ENCODE measurements at places on chromosomes 2 and 18.
A peak's percentile ranks its signal among the peaks of the same experiment; 100 is the strongest.

- peak; percentile 4 for DNase-seq
Observed at GRCh38 chr18:43571078-43571689, 293.9 kb upstream of the SYT4 start.

DNA sequence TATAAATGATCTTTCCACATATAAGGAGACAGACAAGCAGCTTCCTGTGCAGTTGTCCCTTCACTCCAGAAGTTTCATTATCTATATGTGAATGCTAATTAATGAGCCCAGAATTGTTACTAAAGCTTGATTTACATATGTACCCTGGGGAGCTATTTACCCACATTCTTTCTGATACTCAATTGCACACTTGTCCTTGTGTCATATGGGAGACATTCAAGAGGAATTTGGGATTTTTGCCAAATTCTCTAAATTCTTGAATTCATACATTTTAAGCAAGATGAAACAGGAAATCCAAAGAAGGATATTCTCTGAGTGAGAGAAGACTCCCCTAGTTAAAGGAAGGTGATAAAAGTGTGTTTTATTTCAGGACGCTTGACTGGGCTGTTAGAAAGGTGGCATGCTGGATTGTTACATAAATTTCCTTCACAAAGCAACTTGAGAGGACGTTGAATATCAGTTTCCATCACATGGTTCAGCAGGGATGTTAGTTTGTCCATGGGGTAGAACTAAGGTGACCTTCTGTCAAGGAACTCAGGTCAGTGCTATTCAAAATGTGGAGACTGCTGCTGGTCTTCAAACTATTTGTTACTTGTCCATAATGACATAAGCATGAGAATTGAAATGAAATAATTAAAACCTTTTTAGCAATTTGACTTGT, 368.2 kb downstream of the IRS1 start:
- no peak for DNase-seq

DNA sequence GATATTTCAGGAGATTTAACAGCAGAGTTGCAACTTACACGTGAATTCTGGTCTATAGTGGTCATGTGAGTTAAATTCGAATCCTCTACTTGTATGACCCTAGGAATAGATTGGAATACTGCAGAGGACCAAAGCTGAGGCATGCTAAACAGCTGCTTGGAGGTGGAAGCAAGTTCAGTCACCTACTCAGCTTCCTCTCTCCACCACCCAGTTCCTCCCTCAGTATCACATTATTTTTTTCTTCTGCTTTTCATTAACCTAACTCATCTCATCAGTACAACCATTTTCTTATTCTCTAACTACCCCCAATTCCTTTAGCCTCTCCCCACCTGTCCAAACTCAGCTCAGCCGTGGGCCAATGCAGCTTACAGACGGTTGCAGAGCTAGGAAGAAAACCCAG, 385.5 kb downstream of the SETBP1 start:
- no peak for DNase-seq

DNA sequence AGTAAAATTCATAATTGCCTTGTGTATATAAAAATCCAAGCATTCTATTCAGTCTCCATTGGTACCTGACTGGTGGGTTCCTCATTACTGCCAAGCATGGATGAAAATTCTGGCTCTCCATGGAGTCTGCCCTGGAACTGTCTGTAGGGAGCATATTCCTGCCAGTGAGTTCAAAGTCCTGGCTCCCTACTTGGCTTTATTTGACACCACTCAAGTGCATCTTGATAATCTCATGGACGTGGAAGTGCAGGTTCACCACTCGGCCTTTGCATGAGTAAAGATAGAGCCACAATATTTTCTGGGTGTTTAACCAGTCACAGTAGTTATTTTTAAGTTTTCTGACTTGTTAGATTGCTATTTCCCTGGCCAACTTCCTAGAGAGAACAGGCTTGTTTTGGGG, 63.5 kb downstream of the CNTNAP5 start:
- DNase-seq: no peak

GRCh38 chr18:56172527-56172926, 465.9 kb downstream of the TXNL1 start:
- DNase-seq: no peak

GRCh38 chr2:168767258-168767657, 35.2 kb upstream of the NOSTRIN start:
- no peak for DNase-seq

DNA sequence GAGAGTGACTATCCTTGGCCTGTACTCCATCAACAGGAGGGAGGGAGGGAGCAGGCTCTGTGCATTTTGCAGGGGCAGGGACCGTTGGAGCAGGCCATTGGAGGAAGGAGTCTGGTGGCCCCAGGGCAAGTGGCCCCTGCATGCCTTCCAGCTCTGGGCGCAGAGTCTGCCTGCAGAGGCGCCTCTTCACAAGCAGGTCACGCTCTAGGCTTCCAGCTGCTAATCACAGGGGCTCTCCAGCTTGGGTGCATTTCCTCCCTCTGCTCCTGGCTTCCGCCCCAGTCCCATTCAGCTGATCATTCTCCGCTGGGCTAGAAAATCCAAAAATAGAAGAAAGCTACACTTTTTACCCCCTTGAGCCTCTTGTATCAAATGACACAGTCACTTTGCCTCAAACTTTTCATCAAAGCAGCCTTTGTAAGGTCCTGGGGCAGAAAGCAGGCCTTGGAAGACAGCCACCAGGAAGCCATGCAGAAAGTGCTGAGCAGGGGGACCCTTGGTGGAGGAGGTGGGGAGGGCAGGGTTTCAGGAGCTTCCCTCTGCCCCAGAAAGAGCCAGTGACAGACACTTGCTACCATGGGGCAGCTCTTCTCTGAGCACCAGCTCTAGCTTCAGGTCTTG, 11.3 kb downstream of the TMEM247 start:
- DNase-seq: no peak

DNA sequence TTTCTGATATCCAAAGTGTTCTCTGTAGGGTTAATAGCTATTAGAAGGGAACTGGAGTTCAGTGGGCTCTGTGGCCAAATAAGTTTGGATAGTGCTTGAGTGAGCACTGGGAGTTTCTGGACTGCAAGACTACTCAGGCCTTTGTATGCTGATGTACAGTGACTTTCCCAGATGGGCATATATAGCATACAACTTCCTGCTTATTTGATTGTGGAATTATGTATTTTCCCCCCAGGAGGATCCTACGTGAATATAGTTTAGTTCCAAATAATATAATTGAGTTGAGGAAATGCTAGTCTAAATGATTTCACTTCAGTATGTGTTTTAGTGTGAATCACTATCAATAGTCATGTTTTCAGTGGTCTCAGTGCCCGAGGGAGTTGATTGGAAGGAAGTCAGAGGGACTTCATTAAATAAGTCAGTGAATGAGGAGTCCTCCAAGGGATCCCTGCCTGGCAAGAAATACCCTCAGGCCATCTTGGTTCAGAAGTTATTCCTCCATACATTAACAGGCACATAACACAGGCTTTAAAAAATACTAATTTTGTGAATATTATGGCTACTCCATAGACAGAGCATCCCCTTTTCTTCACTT, 251.4 kb downstream of the PRKCE start:
- DNase-seq: no peak

DNA sequence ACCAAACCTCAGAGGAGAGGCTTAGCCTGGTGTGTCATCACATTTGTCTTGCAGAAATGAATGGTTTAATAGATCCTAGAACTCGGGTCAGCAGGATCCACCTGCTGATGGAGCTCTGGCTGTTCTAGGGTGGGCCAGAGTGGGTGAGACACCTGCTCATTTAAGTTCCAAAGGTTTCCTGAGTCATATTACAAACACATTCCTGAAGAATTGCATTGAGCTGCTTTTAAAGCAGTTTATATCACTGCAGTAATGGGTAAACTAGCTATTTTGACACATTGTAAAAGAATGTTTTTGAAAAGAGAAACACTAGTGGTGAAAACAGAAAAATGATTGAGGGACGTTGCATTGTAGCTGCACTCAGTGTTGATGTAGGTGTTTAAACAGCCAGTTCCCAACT, 175.3 kb upstream of the TCF4 start:
- no peak for DNase-seq

DNA sequence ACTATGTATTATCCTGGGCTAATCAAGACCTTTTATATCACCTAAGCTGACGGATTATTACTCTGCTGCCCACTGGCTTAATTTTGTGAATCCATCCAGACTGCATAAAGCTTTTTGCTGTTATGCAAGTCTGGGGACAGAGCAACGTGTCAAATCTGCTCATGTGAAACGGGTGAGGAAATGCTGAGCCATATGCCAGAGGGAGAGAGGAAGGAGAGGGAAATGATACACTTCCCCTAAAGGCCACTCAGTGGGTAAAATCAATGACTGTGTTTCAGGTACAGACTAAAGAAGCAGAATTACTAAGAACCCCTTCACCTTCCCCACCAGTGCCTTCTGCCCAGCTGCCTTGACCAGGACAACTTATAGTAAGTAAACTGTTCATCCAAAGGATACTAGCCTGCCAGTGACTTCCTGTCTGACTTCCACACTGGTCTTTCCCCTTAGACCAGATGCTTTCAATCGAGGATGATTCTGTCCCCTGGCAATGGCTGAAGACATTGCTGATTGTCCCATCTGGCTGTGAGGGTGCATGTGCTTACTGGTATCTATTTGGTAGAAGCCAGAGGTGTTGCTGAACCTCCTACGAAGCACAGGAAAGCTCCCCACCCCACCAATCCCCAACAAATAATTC, 43.0 kb downstream of the STAT1 start:
- DNase-seq: no peak

- DNase-seq: no peak
Observed at GRCh38 chr2:175834477-175834876, 167.6 kb downstream of the LNPK start.

DNA sequence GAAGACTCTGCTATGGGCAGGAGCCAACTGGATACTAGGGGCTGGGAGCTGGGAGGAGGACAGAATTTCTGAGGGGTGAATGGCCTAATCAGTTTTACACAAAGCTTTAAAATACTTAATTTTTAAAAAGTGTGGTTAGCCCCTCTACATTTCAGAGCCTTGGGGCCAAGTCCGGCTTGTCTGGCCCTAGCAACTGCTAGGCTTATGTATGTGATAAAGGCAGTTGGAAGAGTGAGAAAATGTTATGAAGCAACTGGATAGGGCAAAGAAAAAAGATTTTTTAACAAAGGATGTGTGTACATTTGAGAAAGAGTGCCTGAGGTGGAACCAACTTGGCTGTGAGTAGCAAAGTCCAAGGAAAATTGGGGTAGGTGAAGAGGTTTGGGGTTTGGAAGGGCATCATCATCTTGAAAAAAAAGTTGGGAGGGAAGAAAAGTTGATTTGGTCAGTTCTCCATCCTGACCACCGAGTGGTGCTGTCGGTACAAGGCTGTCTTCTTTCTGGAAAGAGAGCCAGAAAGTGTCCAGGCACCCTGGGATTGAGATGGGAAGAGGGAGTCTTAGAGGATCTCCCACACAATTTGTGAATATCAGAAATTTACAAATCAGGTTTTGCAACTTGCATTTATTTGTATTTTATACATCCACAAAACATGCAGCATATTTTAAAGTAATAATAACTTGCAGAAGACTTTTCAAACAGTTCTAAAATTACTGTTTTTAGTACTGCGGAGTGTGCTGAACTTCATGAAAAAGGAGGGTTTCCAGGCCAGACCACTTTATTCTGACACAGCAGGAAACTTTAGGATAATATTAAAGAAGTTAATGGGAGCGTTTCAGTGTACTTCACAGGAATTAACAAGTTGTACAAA, 10.5 kb upstream of the CDK15 start:
- no peak for DNase-seq

DNA sequence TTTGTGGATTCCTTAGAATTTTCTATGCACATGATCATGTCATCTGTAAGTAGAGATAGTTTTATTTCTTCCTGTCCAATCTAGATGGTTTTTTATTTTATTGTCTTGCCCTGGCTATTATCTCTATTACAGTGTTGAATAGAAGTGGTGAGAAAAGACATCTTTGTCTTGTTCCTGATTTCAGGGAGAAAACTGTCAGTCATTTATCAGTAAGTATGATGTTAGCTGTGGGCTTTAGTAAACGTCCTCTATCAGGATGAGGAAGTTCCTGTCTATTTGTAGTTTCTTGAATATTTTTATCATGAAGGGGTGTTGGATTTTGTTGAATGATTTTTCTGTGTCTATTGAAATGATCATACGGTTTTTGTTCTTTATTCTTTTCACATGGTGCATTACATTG, 5.3 kb downstream of the PLEKHH2 start:
- no peak for DNase-seq

DNA sequence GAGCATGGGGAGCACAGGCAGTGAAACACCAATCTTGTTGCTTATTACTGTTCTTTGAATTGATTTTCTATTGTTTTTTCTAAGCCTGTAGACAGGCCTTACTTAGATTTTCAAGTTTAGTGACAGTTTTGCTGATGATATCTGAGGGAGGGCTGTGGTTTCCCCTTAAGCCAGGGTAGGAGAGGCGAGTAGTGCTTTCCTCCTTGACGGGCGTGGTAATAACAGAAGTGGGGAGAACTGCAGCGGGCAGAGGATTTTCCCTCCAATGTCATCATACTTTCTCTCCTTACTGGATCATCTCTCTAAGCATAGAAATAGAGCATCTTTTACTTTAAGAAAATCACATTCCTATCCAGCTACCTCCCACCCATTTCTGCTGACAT, 314.4 kb downstream of the ALK start:
- DNase-seq: no peak

DNA sequence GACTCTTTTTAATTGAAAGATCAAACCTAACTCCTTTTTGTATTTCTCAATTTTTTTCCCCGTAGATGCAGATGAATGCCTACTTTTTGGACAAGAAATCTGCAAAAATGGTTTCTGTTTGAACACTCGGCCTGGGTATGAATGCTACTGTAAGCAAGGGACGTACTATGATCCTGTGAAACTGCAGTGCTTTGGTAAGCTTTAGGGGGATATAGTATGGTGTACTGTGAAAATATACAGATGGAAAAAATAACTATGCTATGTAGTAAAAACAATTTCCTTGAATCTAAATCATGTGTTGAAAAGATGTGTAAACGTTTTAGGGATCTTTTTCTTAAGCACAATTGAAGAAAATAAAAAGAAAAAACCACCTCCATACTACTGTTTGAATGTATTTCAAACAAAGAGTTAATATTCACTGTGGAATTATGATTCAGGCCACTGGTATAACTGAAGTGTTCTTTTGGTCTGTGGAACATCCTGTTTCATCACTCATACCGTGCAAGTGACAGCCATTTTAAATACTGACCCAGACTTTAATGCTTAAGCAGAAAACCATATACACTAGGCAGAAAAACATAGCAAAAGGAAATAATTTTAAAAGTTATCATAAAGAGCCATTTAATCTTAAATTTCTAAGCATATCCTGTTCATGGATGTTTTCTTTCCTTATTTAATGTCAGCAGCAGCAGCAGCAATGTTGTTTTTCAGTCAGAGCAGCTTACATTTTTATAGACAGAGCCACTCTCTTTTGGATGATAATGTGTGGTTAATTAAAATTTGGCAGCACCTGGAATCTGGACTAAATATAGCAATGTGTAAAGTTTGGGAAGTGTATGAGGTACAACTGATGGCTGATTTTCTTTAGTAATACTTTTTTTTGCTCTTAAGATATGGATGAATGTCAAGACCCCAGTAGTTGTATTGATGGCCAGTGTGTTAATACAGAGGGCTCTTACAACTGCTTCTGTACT, 112.8 kb upstream of the RASGRP3 start:
- no peak for DNase-seq

DNA sequence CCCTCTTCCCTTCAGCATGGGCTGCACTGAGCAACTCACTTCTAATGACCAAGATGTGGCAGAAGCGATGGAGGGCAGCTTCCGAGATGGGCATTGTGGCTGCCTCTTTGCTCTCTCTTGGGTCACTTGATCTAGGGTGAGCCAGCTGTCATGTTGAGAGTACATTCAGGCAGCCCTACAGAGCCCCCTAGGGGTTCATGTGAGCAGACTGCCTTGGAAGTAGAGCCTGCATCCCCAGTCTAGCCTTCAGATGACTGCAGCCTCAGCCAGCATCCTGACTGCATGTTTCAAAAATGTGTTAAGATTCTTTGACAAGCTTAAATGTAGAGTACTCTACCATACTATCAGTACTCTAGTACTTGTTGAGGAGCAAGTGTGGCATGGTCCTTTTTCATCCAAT, 143.9 kb downstream of the NCK2 start:
- DNase-seq: no peak

Measured in fibroblast of skin of left biceps (primary cell).